ENCODE measurements at places on chromosomes 13 and 19.

DNA sequence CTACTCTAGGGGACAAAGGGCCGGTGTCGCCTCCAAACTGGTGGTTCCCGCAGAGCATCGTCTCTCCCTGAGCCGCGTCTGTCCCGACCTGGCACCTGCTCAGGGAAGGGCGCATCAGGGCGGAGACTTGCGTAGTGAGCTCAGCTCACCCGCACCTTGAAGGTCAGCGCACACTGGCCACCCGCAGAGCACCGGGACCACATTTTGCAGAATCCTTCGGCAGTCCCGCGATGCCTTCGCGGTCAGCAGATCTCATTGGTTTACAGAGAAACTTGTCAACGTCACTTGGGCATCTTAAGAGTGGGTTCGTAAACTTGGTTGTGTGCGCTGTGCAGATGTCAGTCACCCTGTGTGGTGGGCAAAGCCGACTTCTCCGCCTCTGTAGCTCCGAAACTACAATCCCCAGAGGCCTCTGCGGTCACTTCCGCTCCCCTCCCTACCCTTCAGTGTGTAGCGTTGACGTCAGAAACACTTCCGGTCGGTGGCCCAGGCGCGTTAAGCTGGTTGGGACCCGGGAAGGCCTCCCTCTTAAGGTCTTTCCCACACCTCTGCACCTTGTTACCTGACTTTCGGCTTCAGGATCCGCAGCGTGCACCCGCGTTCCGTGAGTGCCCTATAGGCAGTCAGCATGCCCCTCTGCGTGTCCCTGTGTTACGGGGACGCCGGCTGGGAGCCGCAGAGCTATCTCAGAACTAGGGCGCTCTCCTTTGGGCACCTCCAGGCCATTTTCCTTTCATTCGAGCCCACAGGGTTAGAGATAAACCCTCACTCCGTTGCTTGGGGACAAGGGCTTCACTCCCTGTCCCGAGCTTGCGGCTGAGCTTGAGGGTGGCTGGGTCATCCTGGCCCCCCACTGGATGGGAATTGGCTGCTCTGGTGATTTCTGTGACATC is 36.5 kb upstream of the ZNF527 start:
- peak; percentile 44 for DNase-seq

GRCh38 chr13:26837102-26837501 is 76.5 kb upstream of the GPR12 start:
- DNase-seq = no peak

GRCh38 chr13:72255908-72256307 is 388.9 kb upstream of the DACH1 start:
- DNase-seq = peak; percentile 32

DNA sequence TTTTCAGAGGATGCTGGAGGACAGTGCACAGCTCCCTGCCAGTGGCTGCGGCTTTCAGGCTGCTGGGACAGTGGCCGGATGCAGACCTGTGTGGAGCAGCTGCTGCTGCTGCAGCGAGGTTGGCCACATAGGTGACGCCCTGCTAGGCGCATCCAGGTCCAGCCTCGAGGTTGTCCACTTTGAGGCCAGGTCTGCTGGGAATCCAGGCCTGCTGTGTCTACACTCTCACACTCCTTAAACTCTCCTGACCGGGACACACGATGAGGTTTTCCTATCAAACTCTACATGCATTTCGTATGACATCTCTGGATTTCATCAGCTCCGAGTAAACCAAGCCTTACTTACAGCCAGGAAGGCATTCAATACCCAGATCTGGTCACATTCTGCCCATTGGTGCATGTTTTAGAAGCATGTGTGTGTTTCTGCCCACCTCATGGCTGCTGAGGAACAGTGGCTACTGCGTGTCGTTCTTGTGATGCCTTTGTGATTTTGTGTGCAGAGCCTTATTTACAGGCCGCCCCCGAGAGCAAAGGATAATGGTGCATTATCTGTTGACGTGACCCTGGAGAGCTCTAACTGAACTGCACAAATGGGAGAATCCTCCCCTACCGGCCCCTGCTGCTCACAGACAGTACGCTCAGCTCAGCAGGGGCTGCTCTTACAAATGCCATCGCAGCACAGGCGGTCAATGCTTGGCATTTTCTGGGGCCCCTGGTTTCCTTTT is 12.3 kb upstream of the MCF2L start:
- DNase-seq = no peak

- no peak for DNase-seq
Observed at GRCh38 chr13:23667750-23668149, 97.5 kb downstream of the TNFRSF19 start.

DNA sequence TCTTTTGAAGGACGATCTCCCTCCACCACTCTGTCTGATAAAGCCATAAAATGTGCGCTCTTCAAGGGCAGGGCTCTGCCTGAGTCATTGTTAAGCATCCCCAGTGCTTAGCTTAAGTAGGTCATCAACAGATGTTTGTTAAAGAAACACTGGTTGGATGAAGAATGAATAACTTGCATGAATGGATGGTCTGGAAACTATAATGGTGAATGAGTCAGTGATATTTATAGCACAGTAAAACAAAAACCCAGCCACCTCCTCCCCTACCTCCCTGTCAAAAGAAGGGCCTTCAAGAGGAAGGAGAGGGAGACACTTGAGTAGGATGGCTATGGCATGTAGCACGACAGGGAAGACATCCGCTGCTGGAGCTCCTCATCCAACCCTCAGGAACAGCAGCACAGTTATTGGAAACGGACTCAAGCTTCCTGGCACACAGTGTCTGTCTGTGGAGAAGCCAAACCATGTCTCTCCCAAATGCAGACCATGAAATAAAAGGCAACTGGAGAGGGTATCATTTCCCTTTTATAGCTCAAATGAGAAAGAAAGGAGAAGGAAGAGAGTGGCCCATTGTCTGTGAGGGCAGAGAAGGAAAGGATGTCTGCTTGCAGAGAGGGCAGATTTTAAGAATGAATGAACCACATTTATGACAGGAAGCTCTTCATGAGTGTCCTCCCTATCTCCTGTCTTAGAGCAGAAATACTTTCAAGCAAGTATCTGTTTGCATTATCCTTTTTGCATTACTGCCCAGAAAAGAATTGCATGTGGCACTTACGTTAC is 183.5 kb upstream of the UBL3 start:
- no peak for DNase-seq

GRCh38 chr13:33263976-33264619 is 21.5 kb downstream of the STARD13 start:
- DNase-seq = no peak

- no peak for DNase-seq
Observed at GRCh38 chr13:50682002-50682401, 161.5 kb downstream of the DLEU7 start.

- DNase-seq = no peak
Observed at GRCh38 chr19:38737921-38738737, 6.1 kb downstream of the CAPN12 start.

DNA sequence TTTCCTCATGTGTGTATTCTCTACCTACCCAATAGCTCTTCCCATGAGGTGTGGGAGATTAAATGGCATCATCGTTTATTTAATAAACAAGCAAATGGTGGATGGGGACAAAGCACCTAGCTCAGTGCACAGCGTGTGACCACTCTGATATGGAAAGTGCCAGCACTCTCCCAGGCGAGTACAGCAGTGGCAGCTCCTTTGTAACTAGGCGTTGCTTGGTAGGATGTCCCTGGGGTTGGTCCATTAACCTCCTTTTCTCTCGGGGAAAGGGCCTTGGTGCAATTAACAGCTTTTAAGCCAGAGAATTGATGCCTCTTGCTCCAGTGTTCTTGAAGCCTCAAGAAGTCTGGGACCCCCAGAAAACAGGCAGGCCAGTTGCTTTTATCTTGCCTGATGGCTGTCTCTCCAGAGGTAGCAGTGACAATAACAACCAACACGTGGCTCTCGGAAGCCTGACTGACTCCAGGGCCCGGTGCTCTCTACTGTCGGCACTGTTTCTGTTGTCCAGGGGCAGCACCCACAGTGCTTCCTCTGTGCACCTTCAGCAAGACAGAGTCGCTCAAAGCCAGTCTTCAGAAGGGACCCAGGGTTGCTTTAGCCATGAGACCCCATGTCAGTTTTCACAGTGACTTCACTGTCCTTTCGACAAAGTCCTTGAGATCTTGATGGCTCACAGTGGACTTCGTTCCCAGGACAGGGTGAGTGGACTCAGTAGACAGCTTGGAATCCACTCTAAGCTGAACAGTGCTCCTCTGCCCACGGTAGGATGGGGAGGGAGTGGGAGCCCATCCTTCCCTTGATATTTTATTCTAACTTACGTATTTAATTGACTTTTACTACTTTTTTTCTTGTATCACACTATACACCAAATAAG is 33.9 kb upstream of the NPAS1 start:
- DNase-seq = no peak

DNA sequence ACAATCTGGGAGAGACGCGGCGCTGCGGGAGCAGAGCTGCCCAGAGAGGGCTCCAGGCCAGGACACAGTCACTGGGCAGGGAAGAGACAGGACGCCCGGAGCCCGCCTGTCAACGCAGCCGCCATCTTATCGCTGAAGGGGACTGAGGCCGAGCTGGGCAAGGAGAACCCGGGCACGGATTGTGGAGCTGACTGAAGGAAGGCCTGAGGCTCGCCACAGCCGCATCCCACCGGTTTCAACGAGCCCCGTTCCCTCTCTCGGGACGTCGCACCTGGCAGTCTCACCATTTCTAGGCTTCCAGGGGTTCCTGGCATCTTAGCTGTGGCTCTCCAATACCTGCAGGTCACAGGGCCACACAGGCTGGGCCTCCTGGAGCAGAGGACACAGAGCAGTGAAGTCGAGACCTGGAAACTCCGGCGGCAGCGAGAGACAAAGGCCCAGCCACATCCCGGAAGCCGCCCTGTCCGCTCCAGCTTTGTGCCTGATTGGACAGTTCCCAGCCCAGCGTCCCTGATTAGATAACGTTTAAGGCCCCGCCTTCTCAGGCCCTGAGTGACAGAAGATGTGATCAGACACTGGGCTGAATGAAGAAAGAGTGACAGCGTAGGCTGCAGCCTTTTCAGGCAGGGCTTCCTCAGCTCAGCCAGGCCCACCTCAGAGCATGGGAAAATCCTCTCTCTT is at the start of gene ZNF91:
ZNF91 (minus strand) TSS at position 431 of the 681 bp plus-strand sequence; CDS start at position 314, 117 bp downstream.
- DNase-seq = peak; percentile 80

DNA sequence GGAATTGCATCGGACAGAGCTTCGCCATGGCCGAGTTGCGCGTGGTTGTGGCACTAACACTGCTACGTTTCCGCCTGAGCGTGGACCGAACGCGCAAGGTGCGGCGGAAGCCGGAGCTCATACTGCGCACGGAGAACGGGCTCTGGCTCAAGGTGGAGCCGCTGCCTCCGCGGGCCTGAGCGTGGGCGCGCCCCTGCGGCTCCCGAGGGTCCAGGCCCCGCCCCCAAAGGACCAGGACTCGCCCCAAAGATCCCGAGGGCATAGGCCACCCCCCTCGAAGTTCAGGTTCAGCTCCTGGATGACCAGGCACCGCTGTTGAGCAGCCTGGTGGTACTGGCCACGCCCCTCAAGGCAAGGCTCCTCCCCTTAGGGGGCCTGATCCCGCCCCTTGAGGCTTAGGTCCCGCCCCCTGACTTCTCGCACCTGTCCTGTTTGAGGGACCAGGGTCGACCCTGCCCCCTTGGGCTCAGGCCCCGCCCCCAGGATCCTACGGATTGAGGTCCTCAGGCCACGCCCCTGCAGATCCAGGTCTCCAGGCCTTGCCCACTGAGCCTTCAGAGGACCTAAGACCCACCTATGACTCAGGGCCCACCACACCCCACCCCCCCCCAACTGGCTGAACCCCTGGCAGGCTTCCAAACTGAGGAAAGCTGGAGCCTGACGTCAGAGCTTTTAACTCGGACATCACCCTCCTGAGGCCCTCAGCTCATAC is 43.1 kb downstream of the CYP4F22 start:
- DNase-seq = no peak

DNA sequence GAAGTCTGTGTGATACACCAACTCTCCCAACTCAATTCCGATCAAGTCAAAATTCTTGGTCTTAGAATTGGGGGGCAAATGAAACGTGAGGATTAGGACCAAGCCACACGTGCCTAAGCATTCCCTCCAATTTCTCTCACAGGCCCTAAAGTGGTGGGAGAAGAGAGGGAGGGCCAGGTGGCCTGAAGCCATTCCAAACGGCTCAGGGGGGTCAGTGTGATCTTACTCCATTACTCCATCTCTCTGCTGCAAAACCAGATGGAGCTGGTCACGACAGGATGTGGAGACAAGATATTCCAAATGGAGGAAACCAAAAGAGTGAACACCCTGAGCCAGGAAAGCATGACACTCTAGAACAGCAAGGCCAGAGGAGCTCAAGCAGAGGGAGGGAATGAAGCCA is 195.4 kb downstream of the FOXO1 start:
- DNase-seq = no peak

DNA sequence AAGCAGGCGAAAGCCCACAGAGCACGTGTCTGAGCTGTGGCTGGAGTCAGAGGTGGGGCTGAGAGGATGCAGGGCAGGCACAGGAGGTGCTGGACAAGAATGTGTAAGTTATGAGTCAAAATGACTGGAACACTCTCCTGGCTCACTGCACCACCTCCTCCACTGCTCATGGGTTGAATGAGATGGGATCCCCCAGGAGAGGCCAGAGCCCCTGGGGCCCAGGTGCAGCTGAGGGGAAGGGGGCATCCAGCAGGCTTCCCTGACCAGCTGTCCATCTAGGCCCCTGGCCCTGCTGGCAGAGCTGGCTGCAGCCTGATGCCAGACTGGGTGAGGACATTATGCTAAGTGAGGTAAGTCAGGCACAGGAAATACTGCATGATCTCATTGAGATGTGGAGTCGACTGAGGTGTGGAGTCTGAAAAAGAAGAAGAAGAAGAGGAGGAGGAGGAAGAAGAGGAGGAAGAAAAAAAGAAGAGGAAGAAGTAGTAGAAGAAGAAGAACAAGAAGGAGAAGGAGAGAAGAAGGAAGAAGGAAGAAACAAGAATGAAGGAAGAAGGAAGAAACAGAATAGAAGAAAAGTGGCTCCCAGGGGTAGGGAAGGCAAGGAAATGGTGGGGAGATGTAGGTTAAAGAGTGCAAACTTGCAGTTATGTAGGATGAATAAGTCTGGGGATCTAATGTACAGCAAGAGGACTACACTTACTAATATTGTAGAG is 747.4 kb downstream of the UQCRFS1 start:
- no peak for DNase-seq

- no peak for DNase-seq
Observed at GRCh38 chr13:40096357-40096901, 441.0 kb downstream of the COG6 start.

- DNase-seq = no peak
Observed at GRCh38 chr19:52444506-52444905, 8.8 kb upstream of the ZNF578 start.

GRCh38 chr19:19257836-19258588 is 15.1 kb downstream of the TM6SF2 start:
- DNase-seq = no peak

DNA sequence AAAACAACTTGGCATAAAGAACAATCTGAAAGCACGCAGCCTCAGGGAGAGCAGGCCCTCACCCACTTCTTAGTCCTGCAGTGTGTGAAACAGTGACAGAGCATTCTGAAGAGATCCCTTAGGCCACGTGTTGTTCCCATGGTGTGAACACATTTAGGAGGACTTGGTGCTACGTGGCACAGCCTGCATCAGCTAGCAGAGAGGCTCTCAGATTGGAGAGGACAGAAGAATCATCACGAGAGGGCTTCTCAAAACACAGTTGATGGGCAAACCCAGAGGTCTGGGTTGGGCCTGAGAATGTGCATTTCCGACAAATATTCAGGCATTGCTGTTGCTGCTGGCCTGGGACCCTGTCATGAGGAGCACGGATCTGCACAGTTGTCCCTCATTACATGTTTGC is 26.1 kb upstream of the TFDP1 start:
- DNase-seq = no peak

- DNase-seq = no peak
Observed at GRCh38 chr13:107450931-107451330, 764.4 kb downstream of the LIG4 start.
